ENCODE measurements at places on chromosomes 7 and 10.

DNA sequence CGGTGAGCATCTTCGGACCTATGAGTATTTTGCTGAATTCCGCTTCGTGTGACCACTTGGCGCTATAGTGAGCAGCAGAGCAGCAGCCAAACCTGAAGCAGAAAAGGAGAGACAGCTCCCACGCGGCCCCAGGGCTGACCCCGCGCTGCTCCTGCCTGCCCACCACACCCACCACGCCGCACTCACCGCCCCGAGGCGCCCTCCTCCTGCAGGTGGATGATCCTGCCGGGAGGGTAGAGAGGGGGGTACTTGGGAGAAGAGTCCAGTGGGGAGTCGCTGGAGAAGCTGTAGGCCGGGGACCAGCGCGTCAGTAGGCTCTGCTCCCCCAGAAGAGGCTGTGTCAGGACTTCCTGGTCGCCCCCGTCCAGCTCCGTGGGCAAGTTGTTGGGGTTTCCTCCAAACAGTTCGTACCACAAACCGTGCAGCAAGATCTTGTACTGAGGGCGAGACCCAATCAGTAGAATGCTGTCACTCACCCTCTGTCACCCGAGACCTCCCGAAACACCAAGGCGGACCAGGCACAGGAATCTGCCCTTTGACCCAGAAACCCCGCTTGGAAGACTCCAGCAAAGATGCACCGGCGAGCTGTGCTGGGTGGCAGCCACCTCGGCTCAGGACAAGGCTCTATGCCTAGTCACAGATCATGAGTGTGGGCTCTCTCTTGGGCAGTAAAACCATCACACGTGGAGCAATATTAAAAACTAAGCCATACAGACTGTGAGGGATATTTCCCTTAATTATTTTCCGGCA, 37.6 kb downstream of the DAGLB start:
- no peak for DNase-seq

DNA sequence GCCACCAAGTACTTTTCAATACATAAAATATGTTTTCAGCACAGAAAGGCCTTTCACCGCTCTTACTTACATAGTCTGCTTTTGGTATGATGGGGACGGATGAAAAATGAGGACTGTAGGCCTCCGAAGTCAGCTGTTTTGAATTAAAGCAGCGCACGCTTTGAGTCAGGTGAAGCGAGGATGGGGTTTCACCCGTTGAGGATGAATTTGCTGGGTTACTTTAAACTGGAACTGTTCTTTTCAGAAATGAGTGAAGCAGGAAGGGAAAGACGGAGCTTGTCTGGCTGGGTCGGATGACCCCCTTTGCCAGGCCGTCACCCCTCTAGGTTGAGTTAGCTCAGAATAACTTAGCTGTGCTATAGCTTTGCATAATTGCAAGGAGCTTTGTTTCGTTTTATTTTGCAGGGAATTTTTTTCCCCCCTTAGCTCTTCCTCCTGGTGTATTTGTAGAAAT, 40.0 kb downstream of the CUX1 start:
- DNase-seq, result no peak

DNA sequence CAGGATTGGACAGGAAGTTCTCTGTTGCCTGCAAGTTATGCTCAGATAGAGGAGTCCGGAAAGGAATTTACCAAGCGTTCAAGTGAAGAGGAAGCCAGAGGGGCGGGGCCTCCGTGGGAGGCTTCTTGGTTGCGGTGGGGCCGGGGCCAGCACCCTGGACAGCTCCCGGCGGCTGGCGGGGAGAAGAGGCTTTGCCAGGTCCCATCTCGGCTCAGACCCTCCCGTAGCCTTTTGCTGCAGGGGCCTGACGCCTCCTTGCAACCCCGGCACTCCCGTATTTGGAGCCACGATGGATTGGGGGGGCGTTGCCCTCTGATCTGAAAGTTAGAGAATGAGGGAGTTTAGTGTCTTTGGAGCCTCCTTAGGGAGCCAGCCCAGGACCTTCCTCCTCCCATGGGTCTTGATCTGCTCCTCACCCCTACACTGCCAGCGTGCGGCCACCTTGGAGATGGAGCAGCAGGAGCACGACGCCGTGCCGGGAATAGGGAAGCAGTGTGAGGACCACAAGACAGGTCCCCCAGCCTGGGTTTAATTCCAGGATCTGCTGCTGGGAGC, 3.1 kb upstream of the SLC18A3 start:
- peak; percentile 65 for DNase-seq

DNA sequence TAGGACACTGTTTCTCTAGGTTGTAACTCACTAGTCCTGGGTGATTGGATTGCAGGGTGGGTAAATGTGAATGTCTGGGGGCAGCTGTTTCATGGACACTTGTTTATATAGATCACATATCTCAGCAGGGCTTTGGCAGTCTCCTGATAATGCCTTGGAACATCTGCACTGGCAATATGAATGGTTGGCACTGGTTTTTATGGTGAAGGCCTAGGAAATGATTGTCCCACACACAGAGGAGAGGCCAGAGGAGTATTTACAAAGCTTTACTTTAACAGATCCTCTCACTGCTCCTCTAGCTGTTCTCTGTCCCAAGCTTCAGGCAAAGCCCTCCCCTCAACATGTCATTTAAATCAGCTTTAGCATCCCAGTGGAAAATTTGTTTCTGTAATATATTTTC, 171.3 kb upstream of the STEAP4 start:
- no peak for DNase-seq

DNA sequence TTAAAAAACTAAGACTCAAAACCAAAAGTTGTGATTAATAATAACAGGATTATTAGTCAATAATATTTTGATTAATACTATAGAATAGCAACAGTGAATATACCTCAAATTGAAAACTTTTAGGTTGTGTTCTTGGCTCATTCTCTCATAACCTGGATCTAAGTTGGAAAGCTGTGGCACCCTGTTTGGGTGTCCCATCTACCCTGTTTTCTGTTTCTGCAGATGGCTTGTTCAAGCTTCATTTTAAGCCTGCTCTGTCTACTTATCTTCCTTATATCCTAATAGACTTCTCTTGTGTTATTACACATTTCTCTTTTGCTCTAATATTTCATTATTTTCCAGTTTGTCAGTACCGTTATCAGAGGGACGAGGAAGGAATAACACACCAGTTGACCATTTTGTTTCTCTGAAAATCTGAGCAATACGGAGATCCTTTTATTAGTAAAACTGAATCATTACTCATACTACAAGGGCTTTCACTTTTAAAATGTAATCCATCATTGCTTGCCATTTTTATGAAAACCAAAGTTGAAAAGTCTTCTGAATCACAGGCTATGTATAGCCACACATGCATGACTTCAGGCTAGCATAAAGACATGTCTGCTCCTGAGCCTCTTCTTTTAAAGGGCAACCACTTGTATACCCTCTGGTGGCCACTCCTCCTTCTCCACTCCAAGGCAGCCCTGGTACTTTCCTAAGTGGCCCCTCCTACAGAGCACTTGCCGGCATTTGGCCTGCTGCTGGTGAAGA, 22.3 kb downstream of the COX15 start:
- DNase-seq, result peak; percentile 74

GRCh38 chr10:126458466-126458865, 70.2 kb upstream of the ADAM12 start:
- DNase-seq, result no peak

DNA sequence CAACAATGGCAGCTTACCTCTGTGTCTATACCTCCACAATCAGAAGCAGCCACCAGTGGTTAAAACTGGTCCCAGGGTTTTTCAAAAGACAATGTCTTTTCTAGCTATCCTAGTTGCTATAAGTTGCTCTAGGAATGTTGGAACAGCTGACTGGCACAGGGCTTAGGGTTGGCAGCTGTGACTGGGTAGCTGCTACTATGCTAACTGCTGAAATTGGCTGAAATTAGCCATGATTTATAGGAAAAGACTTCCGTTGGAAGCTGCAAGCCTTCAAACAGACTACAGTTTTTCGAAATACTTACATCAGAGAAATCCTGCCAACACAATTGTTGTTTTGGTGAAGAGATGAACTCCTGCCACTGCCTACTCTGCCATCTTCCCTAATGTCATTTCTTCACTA, 102.3 kb downstream of the MKX start:
- peak; percentile 67 for DNase-seq

DNA sequence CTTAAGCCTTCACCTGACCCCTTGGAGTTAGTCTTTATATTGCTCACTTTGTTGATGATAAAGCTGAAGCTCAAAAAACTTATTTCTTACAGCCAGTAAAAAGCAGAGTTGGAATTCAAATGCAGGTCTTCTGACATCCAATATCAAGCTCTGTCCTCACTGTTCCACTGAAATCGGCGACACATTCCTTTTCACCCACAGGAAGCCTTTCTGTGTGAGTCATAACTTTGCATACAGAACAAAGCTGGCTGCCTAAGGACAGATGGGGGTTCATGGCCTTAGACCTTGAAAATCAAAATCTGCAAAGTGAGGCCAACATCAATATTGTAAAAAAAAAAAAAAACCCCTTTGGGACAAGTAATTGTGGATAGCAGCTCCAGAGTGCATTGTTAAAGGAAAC, 21.8 kb upstream of the AKR1B1 start:
- peak; percentile 90 for DNase-seq

DNA sequence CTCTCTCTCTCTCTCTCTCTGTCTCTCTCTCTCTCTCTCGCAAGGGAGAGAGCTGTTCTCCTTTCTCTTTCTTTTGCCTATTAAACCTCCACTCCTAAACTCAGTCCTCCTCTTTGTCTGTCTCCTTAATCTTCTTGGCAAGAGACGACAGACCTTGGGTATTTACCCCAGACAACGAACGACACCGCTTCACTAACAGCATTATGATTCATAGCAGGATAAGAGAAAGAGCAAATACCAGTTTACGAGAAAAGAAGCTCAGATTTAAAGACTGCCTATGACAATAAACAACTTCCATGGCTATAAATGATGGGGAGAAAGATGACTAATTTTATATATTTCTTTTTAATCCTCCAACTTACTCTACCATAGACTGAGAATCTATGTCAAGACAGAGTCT, 1396.5 kb upstream of the CELF2 start:
- DNase-seq, result no peak

- DNase-seq, result no peak
Measured at GRCh38 chr7:4690953-4691856, 9.1 kb downstream of the FOXK1 start.

DNA sequence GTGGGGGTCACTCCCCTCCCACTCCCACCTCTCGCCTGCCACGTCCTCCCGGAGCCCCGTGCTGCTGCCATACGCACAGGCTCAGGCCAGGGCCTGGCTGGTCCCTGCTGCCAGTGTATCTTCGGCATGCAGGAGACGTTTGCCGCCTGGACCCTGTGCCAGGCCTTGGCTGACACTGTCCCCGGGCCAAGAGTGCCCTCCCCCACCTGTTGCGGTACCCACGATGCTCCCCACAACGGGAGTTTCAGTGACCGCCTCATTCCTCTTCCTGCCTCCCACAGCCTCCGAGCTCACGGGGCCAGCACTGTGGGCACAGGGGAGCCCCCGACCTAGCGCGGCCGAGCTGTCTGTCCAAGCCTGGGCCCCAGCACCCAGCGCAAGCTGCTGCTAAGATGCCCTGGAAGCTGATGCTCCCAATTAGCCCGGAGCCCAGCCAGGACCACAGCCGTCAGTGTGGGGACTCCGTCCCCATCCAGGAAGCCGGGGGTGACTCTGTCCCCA, 7.4 kb downstream of the TTYH3 start:
- peak; percentile 43 for DNase-seq

- DNase-seq, result no peak
Measured at GRCh38 chr7:150958062-150958552, 20.0 kb downstream of the KCNH2 start.

DNA sequence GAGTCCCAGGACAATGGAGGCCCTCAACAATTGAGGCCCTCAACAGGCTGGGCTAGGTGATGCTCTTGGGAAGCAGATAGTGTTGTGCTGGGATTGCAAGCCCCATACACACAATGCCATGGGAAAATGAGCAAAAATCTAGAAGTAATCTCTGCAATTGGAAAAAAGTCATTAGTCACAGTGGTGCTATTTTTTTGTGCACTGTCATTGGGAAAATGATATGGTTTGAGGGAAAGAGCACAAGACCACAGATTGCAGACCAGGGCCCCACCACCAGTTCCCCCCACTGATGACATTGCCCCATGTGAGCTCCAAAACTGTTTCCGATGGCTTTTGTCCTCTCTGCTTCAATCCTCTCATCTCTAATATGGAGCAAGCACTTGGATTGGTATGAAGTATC, 1.9 kb downstream of the KCTD7 start:
- DNase-seq, result no peak

GRCh38 chr7:92340016-92340415, 94.2 kb downstream of the ANKIB1 start:
- no peak for DNase-seq

GRCh38 chr7:11587814-11588213, 244.2 kb downstream of the THSD7A start:
- no peak for DNase-seq

DNA sequence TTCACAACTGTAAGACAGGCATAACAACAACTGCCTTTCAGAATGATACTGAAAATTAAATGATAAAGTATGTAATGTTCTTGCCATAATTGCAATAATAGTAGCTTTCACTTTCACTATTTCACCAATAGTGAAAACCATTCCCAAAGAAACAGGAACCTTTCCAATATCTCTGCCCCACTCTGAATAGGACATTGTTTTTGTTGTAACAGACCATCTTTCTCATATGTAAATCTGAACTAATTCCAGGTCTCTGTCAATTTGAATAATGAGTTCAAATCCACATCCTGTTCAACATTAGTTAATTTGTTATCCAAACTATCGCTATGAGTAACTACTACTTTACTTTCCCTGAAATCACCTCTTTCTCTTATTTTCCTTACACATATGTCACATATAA, 148.0 kb downstream of the LRRN3 start:
- no peak for DNase-seq

- no peak for DNase-seq
Measured at GRCh38 chr10:101969412-101969922, 86.5 kb downstream of the ARMH3 start.

GRCh38 chr7:117479225-117480054, at the start of gene CFTR:
CFTR (plus strand) TSS chr7:117480025; CDS start chr7:117480095, 70 bp downstream.
- no peak for DNase-seq

- no peak for DNase-seq
Measured at GRCh38 chr10:76399226-76399625, 967.8 kb downstream of the LRMDA start.

DNA sequence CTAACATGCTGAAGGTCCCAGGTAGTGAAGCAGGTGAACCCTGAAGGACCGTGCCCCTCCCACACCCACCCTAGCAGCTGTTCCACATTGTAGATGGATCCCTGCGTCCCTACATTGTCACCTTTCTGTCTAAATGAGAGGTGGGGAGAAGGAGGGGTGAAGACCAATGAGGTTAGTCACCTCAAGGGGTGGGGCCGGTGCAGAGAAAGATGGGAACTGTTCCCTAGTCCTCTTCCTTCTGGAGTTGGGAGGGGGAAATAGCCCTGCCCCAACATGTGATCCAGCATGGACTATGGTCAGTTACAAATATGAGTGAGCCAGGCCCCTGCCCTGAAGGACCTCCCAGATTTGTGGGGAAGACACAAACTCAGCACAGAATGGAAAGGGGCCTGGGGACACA, 124.5 kb downstream of the LHPP start:
- DNase-seq, result no peak

DNA sequence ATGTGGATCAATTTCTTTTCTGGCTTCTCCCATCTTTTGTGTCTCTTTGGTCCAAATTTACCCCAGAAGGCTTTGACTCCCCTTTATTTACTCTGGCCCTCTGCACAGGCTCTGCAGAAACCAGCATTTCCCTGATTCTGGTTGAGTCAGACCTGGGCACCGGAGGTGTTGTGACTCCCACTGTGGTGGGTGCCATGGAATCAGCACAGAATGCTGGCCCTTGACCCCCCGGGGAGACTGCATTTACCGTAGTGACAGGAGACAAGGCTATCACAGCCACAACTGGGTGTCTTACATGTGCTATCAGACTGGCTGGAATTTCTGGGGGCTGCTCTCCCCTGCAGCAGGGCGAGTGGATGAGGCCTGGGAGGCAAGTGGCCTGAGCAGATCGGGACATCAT, 37.6 kb downstream of the PLXDC2 start:
- no peak for DNase-seq

- DNase-seq, result no peak
Measured at GRCh38 chr7:133186060-133186459, 66.8 kb upstream of the EXOC4 start.

Data from myocyte (in vitro differentiated cells).